CD4-positive, alpha-beta T cell treated with Interferon gamma for 1 hour (primary cell): ENCODE measurements at places on chromosomes 2 and 18.

DNA sequence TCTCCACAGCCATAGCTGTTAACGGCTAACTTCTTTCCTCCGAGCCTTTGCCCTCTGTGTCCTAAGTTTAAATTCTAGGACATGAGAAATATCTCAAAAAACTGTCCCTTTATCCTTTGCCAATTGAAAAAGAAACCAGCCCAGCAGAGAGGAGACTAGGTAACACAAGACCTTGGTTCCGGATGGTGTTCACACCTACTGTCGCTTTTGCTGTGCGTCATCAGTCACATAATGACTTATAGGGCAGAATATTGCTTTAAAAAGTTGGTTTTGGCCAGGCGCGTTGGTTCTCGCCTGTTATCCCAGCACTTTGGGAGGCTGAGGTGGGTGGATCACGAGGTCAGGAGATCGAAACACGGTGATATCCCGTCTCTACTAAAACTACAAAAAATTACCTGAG, 66.2 kb downstream of the SP3 start:
- DNase-seq: no peak

DNA sequence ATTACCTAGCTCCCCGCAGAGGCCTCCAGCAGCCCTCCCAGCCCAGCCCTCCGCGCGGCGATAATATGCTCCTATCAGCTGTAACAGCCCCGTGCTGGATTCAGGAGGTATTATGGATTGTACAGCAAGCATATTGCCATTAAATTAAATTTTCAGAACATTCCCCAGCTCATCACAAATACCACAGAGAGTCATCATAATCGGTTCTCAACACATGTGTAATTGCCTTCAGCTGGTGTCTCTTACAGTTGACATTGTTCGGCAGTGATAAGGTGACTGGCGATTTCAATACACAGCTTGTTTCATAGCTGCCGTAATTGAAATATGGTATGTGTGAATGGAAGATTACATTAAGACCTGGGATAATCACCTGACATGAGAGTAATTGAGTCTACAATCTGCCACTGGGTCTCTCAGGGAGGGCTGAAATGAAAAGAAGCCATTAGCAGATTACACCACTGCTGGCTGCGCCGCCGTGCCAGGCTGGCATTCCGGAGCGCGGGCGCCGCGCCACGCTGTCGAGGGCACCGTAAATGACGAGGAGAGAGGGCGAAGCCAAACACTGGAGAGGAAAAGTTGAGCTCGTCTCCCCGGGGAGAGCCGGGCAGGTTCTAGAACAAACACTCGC, 549.4 kb upstream of the SALL3 start:
- DNase-seq: no peak

GRCh38 chr2:219523031-219523671, 8.9 kb downstream of the ASIC4 start:
- DNase-seq: no peak

- DNase-seq: no peak
Observed at GRCh38 chr18:21196426-21196825, 45.6 kb upstream of the GREB1L start.

GRCh38 chr2:18200771-18201170, 322.3 kb downstream of the KCNS3 start:
- no peak for DNase-seq

- no peak for DNase-seq
Observed at GRCh38 chr2:60536746-60537145, 16.7 kb downstream of the BCL11A start.

GRCh38 chr2:9092383-9093282, 89.1 kb upstream of the MBOAT2 start:
- DNase-seq: no peak

DNA sequence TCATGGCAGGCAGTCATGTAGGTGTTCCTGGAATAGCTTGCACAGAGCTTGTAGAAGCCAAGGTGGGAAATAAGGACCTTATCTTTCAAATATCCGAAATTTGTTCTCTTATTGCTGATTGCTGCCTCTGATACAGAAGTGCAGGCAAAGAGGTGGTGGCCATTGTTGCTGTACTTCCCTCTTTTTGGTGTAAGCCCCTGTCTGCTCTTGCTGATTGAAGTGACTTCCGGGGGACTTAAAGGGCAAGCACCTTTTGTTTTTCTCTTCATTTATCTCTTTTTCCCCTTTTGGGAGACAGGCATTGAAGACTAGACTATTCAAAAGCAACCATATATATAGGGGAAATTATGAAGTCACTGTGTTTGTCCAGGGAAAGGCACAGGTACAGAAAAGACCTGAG, 131.6 kb upstream of the OTX1 start:
- no peak for DNase-seq

GRCh38 chr2:162245781-162246180, 2.5 kb upstream of the FAP start:
- no peak for DNase-seq

- no peak for DNase-seq
Observed at GRCh38 chr2:206824087-206824618, 58.7 kb downstream of the FASTKD2 start.

DNA sequence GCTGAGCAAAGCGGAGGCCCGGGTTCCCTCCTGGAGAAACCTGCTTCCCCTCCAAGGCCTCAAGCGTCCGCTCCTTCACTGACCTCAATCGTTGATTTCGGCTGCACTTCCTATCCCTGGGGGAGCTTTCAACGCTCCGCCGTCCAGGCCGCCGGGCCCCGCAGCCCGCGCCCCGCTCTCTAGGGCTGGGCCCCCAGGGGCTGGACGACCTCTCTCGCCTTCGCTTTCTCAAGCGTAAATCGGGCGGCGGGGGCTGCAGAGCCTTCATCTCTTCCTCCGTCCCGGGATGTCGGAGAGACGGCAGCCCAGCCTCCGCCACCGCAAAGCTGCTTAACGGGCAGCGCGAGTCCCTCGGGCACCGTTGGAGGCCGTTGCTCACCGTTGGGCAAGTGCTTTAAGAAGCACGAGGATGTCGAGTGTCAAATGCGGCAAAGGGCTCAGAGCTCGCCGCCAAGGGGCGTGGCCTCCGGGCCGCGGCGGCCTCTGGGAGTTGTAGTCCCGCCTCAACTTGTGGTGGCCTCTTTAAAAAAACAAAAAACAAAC, 8.5 kb downstream of the HES6 start:
- peak; percentile 84 for DNase-seq

DNA sequence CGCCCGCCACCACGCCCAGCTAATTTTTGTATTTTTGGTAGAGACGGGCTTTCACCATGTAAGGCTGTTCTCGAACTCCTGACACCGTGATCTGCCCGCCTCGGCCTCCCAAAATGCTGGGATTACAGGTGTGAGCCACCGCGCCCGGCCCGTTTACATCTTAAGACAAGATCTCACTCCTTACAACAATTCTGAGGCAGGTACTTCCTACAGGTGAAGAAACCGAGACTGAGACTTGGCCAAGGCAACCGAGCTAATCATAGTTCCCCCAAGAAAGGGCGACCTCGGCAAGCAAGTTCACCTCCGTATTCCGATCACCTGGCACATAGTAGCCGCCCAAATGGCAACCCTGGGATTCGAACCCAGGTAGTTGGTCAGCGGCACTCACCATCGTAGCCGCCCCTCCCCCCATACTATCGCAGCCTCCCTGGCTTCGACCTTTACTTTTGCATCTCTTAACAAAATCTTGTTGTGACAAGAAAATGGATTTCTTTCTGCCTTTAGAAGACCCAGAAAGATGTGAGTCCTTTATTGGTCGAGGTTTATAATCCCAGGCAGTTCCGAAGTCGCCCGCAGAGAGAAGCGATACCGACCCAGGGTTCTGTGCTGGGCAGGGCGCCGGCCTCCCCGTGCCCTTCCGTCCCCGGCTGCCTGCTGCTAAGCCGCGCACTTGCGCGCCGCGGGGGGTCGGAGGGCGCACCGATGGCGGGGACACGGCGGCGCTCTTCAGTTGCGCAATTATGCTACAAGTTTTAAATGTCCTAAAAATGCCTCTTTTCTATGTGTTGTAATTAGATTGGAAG, 1.1 kb upstream of the FZD5 start:
- no peak for DNase-seq

DNA sequence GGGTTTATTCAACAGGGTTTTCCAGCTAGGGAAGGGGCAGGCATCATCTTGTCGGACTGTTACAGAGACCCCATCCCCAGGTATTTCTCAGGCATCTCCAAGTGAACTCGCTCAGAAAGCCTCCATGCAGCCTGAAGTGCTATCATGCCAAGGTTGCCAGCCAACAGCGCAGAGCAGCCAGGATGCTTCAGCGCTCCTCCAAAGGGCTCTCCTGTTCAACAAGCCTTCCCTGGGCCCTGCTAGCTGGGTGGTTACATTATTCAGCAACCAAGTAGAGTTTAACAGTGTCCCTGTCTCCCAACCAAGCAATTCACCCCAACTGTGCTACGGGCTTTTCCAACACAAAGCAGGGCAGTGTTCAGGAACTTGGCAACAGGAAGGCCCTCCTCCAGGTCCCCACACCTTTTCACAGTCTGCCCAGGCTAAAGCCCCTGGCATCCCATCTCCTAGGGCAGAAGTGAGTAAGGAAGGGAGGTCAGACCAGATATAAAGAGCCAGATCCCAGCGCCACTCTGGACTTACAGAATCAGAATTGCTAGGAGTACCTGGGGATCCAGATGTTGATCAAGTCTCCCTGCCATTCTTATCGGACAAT, 52.9 kb downstream of the ZBTB7C start:
- no peak for DNase-seq

DNA sequence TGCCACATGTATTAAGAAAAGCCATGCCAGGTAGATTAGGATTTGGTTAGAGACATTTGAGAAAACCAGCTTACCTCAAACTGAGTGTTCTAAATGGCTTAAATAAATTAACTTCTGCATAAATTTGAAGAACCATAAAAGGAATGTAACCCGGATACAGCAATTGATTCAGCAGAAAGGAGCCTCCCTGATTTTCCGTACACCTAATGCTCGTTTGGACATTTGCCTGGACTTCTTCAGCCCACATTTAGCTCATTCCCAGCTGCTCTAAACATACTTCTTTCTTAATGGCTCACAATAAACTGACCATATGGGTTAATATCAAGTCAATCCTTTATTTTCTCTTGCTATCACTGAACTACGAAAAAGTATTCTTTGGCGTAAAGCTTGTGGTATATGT, 392.4 kb downstream of the ZNF516 start:
- no peak for DNase-seq

GRCh38 chr2:136183097-136183496, 65.1 kb upstream of the CXCR4 start:
- DNase-seq: no peak

DNA sequence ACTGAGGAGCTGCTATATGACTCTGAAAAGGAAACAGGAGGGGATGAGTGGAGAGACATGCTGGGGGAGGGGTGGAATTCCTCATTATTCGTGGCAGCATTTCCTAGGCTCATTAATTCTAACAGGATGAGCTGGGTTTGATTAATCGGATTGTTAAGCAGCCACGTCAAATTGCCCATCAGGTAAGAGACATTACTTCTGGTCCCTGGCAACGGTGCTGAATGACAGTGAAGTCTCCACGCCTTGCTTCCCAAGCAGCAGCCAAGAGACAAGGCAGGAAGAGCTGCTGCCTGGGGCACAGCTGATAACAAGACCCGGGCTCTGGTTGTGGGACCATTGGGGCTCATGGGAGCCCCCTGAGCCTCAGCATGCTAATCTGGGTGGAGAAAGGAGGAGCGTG, 86.6 kb downstream of the MARCHF4 start:
- DNase-seq: no peak

- no peak for DNase-seq
Observed at GRCh38 chr2:164691346-164691887, 70.1 kb upstream of the GRB14 start.

DNA sequence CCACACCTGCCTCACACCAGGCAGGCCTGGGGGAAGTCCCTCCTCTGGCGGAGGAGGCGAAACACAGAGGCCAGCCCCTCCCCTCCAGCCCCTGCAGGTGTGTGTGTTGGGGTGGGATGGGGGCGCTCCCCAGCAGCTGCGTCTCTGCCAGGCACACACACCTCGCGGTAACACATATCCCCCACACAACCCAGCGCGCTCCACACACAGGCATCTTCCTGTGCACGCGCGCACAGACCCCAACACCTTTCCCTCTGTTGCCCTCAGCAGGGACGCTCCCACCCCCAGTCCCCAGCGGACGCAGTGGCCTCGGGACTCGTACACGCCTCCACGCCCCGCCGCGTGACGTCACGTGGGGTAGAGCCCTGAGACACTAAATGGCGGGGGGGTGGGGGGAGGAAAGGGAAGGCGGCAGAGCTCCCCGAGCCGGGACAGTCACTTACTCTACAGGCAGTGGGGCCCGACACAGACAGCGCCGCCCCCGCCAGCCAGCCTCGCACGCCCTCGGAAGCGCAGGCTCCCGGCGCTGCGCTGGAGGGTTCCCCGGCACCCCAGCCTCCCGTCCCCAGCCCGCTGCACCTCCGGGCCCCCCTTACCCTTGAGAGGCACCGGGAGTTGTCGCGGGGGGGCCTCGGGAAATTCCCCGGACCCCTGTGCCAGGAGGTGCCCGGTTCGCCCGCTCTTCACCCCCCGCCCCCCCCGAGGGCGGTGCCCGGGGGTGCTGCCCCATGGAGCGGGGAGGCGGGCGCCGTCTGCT, at the start of gene WNT10A:
Gene WNT10A (plus strand): TSS at position 751 of the 757 bp plus-strand sequence. CDS start 144 bp downstream, outside the sequence.
- DNase-seq: peak; percentile 90

DNA sequence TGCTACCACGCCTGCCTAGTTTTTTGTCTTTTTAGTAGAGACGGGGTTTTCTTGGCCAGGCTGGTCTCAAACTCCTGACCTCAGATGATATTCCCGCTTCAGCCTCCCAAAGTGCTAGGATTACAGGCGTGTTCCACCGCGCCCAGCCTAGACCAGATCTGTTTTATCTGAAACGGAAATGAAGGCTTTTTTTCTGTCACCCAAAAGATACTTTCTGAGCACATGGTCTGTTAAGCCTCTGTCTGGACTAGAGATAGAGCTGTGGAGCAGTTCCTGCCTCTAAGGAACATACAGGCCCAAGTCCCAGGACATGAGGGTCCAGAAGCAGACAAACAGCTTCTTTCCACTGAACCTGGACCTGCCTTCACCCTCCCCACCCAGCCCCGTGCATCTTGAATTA, 43.6 kb upstream of the PTMA start:
- no peak for DNase-seq

GRCh38 chr2:43464590-43464989, 131.2 kb downstream of the THADA start:
- no peak for DNase-seq

DNA sequence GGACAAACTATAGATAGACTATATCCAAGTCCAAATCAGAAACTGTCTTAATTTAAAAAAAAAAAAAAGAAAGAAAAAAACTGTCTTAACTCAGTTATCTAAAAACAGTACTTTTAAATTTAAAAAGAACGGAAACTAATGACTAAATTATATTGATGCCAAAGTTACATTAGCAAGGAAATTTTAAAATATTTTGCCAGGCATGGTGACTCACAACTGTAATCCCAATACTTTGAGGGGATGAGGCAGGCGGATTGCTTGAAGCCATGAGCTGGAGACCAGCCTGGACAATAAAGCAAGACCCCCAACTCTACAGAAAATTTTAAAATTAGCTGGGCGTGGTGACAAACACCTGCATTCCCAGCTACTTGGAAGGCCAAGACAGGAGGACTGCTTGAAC, 30.9 kb downstream of the MEMO1 start:
- no peak for DNase-seq

- DNase-seq: no peak
Observed at GRCh38 chr2:42072349-42073118, 24.7 kb downstream of the PKDCC start.

DNA sequence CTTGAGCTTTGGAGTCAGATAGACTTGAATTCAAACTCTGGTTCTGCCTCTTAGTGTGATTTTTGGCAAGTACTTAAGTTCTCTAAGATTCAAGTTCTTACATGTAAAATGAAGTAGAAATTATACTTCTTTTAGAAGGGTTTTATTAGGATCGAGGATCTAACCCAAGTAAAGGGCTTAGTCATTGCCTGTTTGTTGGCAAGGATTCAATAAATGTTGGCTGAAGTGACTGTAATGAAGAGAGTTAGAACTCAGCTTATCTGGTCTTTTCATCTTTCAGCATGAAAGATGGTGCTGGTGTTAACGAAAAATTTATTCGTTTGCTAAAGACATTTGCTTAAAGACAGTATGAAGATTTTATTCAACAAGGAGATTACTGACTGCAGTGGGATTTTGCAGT, 315.9 kb upstream of the THUMPD2 start:
- no peak for DNase-seq
